Activated T-helper 1 cell treated with anti-CD3 and anti-CD28 coated beads, Interleukin-12 subunit alpha, Interleukin-12 subunit beta, Interleukin-2, Interleukin-4 antibody, amounts not matched to agents 30 ng/mL and 10 ng/mL and 1 ng/mL, durations not matched to agents 14 hours and 24 hours and 36 hours (primary cell): ENCODE measurements at places on chromosomes 1 and 21. TPM values are rescaled to one million over a fixed set of nuclear protein-coding genes. Genes with fewer than 3 reads are reported as not detected.

The ST6GALNAC5 gene
- total RNA-seq, result not detected in 2 replicates

The PCBP3 gene
- 8.2 and 10.7 TPM in 2 replicates for total RNA-seq

DNA sequence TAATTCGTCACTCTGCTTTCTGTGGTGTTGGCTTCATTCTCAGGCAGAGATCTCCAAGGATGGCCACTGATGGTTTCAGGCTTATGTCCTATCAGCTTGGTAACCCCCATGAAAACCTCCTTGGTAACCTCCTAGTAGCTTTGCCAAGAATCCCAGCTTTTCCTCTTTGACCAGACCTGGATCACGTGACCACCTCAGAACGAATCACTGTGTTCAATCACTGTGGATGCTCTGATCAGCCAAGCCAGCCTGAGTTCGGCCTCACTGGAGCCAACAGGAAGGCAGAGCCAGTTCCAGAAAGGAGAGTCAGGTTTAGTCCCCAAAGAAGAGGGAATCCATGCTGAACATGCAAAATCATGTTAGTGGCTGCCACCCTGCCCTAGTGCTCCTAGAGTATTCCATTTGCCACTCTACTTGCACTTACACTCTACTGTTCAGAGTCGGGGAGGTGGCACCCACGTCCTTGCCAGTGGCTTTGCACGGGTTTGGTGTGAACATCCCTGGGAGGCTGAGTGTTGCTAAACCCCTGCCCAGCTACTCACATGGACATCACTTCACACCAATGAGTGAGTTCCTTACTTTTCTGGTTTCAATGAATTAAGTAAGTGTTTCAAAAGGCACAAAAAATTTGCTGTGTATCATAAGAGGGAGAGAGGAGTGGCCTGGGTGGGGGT, 33.5 kb upstream of the SSBP3 start:
- DNase-seq, result no peak
- H3K27me3 ChIP-seq, result peaks cover 4% of the 10 kb centered on the region
- H3K4me3 ChIP-seq, result no peak overlapping the region
- no peak overlapping the region for H3K27ac ChIP-seq
- no peaks in the 10 kb centered on the region for H3K36me3 ChIP-seq
- no peaks in the 10 kb centered on the region for H3K4me1 ChIP-seq

GRCh38 chr1:83131692-83131955, 867.3 kb downstream of the TTLL7 start:
- no peak overlapping the region for H3K27ac ChIP-seq
- no peak for DNase-seq

The INSRR gene
- total RNA-seq, result 0.65 and 0.78 TPM in 2 replicates

The TNFRSF4 gene
- total RNA-seq, result 788 and 811 TPM in 2 replicates
